ENCODE measurements at places on chromosomes 7 and 10.

DNA sequence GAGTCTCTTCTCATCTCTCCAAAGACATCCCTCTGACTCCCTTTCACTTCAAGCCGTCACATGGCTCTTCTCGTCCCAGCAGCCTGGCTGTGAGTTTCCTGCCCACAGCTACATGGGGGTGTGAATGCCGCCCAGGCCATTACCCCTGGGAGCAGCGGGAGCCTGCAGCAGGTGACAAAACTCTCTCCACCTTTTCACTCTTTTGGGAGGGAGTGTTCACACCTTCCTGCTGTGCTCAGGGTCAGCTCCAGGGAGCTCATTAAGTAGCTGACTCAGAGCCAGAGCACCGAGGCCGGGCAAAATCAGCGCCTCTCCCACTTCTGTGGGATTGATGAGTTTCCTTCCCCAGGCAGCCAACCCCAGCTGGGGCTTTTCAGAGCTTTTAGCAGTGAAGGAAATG lies 271.3 kb downstream of the TYW1 start:
- no peak for DNase-seq

DNA sequence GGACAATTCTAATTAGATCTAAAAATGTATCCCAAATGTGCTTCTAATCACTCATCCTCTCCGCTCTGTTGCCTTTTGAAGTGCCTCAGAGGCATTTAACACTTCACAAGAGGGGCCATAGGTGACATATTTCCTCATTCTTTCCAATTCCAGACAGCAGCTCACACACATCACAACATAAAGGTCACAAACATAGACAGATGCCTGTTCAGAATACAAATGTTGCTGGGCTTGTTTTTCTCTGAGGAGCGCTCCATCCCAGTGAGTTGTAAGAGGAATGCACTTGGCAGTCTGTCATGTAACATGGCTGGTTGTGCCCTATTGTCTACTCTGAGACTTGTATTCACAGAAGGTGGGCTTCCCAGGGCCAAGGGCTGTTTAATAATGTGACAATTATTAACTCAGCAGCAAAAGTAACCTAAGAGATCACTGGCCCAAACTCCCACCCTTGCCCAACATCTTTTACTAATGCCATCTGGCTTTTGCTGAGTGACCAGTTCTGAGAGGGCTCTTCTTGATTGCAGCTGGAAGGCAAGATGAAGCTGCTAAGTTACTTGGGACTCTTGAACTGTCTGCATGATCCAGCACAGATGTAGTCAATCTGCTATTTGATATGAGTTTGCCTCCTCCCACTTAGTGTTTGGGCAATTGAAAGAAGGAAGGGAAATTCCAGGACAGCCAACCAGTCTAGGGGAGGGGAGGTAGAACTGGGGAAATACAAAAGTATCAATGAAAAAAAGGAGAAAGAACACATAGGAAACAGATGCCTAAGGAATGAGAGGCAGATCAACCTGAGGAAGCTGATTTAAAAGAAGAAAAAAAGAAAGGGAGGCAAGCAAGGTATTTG lies 13.6 kb downstream of the PON2 start:
- no peak for DNase-seq

GRCh38 chr7:6276911-6277408 lies 4.5 kb upstream of the CYTH3 start:
- no peak for DNase-seq

GRCh38 chr10:4847561-4848355 lies 21.8 kb downstream of the AKR1E2 start:
- DNase-seq: no peak

- DNase-seq: peak; percentile 77
Measured at GRCh38 chr7:5596046-5596895, 172.6 kb upstream of the TNRC18 start.

DNA sequence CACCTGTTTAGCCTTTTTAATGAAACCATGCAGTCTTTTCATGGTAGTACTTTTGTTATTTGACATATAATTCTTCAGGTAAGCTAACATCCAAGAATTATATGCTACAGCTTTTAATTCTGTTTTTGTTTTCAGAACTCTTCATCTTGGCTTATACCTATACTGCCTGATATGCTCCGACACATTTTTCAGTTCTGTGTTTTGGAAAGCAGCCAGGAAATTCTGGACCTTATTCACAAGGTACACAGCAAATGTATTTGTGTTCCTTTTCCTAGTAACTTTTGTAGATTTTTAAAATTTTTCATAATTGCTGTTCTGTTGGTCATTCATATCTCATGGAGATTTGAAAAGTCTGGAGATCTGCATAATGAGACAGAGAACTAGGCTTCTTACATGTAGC lies 56.7 kb downstream of the BTAF1 start:
- DNase-seq: no peak

DNA sequence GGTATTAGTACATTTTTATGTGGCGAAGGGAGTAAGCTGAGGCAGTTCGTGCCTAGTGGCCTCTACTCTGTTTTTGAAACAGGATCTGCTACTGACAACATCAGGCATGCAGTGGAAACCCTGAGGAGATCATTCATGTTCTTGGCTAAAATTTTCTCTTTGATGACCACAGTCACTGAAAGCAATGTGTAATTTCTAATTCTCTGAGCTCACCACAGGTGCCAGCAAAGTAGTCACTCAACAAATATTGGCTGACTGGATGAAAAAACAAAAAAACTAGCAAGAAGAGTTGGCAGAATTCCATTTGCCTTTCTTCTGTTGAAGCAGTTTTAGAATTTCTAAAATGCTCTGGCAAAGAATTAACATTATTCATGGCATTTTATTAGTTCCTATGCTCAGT lies 176.5 kb upstream of the KCTD7 start:
- DNase-seq: no peak

GRCh38 chr7:107678110-107678753 lies 17.6 kb downstream of the SLC26A4 start:
- no peak for DNase-seq

DNA sequence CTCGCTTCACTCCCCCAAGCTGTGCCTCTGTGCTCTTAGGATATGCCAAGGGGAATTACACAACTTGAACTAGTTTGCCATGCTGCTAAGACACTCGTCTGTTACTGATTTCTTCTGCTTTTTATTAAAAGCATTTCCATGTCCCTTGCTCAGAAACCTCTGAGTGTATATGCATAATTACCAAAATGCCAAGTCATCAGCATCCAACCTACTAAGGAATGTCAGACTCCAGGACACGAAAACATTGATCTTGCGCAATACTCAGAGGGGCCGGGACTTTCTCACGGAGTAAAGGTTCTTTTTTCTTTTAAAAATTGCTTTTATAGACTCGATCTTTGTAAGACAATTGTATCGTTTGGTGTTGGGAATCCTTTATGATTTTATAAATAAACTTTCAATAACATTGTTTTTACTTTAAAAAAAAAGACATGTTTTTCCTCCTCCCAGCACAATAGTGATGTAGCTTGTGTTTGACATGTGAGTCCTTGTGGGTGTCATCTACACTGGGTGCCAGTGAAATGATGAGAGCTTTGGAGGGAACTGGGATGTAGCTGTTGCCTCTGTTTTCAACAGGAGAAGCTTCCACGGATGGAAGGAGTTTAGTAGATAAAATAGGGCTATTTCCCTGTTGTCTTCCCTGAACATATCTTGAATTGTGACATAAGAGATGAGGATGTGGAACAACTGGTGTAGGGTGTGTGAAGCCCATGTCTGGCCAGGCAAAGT lies 43.6 kb downstream of the CNNM1 start:
- no peak for DNase-seq

DNA sequence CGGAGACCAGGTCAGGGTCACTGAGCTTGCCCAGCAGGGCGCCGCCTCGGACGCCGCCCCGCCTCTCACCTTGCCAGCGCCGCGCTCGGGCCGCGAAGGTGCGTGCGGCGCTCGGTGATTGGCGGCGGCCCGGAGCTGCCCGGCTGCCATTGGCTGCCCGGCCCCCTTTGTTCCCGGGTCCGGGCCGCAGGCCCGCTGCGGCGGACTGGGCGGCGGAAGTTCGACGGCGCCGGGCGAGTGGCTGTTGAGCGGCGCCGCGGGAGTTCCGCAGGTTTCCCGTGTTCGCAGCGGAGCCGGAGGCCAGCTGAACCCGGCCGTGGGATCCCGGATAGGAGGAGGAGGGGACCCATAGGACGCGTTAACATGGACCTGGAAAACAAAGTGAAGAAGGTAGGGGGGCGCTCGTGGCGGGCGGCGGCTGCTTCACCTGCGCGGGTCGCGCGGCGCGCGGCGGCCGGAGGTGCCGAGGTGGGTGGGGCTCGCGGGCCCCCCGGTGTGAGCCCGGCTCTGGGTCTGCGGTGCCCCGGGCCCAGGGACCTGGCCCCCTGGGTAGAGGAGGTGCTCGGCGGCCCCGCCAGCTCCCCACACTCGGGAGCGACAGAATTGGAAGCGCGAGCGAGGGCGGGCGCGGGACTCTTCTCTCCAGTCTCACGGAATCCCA lies at the start of gene TES:
Gene TES, plus strand, starts transcription at position 195 of the 661 bp plus-strand sequence. Its CDS starts 169 bp downstream, at position 364.
- DNase-seq: peak; percentile 79

GRCh38 chr10:129754211-129755050 lies 209.6 kb downstream of the EBF3 start:
- DNase-seq: peak; percentile 2
